ENCODE measurements at places on chromosomes 2 and 18.

GRCh38 chr18:27175245-27175644, 9.9 kb downstream of the CHST9 start:
- DNase-seq: no peak

GRCh38 chr2:70132244-70133126, 45.2 kb downstream of the PCBP1 start:
- no peak for DNase-seq

DNA sequence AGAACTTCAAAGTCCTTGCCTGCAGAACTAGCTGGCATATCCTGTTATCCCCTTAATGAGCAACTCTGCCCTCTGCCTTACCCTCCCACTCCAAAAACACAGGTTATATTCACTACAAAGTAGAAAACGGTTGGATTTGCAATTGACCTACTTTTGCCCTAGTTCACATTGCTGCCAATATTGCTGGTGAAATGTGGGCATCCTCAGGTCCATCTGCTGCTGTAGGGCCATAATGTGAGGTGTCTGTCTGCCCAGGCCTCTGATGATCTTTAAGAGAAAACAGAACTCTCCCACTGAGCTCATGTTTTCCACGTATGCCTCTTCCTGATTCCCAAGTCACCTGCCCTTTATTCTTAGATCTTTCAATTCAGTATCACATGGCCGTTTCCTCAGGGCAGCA, 294.0 kb upstream of the CDH20 start:
- no peak for DNase-seq

DNA sequence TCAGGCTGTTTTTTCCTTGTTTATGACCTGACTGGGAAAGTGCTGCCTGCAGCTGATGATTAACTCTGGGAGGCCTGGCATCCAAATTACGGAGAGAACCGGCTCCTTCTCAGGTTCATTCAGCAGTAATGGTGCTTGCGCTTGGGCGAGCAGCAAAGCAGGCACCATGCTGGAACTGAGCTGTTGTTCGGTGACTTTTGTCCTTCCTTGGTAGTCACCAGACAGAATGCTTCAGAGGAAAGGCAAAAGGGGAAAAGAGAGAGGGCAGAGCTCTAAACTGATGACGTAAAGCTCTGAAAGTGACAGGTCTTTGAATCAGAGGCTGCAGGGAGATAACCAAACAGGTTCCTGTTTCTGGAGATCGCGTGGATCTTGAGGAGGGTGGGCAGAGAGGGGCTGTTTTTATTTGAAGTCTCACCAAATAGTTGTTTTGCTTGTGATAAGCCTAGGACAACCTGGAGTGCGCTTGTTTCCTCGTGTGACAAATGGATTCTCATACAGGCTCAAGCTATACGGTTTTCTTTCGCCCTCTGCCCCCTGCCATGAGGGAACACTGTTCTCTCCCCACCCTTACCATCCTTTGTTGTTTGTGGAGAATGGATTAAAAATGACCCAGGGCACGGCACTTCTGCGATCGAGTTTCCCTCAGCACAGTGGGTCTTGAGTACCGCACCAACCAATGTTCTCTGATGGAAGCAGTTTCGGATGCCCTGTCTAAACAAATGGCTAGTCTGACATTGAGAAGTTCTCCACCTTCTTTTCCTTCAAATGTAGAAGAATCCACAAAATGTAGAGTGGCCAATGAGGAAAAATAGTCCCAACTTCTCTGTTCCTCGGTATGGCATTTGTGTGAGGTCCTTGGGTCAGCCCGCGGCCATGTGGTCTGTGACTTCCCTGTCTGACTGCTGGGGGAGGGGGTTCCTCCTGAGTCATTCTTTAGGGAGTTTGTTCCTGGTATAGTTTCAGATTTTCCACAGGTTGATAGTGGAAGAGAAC, 1.3 kb downstream of the RASGRP3 start:
- DNase-seq: no peak

- DNase-seq: no peak
These were observed 4.0 kb downstream of the KANSL1L start for GRCh38 chr2:210167227-210167626.

GRCh38 chr18:40559556-40559955, 1395.5 kb upstream of the PIK3C3 start:
- no peak for DNase-seq
